Stimulated activated CD8-positive, alpha-beta memory T cell treated with anti-CD3 and anti-CD28 coated beads, Interleukin-12 subunit alpha, Interleukin-12 subunit beta, amount 100 ng/mL, for 4 hours (primary cell): ENCODE measurements at places on chromosomes 6 and 20.

GRCh38 chr6:75946146-75946831 is 126.2 kb downstream of the IMPG1 start:
- no peak for DNase-seq

DNA sequence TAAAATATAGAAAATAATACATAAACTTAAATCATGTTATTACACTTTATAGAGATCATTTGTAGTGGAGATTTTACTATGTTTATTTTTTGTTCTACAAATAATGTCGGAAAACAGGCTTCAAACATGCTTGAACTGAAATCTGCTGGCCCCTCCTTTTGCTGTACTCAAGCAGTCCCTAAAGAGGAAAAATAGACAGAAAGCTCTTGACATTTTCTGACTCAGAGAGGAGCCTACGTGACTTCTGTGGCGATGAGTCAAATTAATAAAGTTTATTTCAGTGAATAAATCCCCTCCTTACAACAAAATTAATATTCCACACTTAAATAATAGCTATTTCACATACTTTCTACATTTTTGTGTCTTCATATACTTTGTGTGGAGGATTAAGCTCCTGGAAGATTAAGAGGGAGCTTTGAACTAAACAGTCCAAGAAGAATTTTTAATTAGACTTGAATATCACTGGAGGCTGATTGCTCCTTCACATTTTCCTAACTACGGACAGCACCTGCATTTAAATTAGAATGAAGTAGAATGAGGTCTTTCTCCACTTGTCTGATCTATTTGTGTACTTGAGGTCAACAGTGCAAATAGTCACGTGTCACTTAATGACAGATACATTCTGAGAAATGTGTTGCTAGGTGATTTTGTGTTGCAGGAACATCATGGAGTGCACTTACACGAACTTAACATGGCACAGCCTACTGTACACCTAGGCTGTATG is 1.7 kb upstream of the TREM1 start:
- DNase-seq = no peak

DNA sequence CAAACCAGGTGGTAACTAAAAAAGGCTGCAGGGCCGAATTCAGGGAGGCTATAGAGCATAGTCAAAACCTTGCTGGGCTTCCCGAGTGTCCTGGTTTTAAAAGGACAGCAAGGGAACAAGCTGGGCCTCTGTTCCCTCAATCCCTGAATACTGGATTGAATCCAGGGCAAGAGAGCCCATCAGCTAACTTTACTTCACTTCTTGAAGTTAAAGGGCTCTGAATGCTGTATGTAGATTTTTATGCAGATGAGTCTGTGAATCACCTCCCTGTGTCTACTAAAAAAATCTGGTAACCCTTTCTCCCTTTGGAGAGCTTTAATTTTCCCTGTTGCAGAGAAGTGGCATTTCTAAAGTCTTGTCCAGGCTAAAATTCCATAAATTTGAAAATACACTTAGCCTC is 29.5 kb downstream of the LYRM4 start:
- DNase-seq = no peak

- no peak for DNase-seq
Measured at GRCh38 chr6:38371881-38372280, 267.8 kb downstream of the BTBD9 start.

DNA sequence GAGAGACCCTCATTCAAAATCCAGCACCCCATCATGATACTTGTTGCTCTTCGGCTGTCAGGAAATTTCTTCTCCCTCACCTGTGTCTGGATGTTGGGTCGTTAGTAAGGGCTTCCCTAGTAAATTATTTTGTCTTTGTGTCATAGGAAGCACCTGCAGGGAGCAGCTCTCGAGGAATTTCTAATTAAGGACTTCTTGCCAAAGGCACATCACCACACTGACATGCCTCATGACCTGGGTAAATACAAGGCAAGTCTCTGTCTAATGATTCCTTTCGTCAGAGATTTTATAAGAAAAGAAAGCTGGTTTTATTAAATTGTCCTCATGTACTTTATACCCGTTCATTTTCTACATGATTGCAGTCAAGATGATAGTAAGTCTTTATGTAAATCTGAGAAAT is at the start of gene NOX3:
Gene NOX3, minus strand, starts transcription at position 74 of the 400 bp plus-strand sequence. Its CDS starts 39 bp downstream, at position 35.
- no peak for DNase-seq
